ENCODE measurements at places on chromosomes 1 and 21.

GRCh38 chr1:50982611-50983010 lies 12.6 kb downstream of the CDKN2C start:
- DNase-seq: no peak

DNA sequence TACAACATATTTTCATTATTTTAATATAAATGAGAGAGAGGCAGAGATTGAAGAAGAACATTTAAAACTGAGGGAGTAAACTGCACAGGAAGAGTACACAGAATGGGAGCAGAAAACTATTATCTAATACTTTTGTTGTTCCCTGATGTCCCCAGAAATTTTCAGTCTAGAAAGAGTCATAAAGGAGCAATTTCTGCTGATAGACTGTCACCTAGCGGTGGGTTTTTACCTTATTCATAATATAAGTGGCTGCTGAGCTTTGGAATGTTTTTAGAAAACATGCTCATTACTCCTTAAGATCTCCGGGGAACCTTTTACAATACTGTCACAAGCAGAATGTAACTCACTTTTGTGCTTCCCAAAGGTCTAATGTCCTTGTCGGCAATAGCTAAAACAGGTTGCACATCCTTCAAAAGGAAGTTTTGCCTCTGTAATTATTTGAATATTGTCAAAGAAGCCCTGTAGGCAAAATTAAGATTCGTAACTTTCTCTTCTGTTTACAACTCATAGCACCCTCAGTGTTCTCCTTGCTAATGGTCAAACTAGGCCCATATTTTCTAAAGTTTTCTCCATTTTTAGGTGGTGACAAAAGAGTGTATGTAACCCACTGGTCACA lies 4.9 kb upstream of the NPL start:
- DNase-seq: no peak

GRCh38 chr21:24470852-24471251 lies 1136.4 kb downstream of the MRPL39 start:
- no peak for DNase-seq

DNA sequence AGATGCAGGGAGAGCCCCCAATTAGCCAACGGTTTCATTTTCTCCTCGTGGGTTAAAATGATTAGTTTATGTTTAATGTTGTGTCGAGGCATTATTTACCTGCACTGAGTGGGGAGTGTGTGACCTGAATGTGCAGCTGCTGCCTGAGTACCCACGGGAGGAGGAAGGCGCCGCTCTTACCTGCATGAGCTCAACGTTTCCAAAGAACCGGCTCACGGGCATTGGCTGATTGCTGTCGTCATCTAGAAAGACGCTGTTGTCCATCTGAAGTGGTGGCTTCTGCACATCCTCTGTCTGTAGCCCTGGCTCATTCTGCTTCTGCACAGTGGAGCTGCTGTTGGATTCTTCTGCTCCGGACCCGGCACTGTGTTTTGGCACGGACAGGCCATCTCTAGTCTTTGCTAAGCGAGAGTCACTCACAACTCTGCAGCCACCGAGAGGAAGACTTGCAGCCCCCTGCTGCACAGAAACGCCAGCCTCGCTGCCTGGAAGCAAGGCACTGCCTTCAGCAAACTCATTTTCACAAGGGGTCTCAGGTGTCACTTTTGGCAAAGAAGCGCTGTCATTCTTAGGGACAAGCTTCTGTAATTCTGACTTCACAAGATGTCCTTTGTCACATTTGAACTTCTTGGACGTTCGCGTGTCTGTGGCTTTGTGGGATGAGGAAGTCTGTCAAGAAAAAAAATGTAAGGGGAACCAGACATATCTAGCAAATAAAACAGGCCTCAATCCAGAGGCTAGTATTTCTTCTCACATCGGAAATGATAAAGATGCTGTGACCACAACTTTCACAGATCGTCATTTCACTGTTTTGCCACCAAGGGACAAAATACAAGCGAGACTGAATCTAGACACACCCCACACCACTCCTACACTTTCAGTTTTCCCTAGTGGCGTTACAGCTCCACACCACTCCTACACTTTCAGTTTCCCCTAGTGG lies 9.4 kb downstream of the C1orf174 start:
- DNase-seq: no peak

GRCh38 chr1:109218516-109218915 lies 4.8 kb downstream of the SARS1 start:
- DNase-seq: no peak

DNA sequence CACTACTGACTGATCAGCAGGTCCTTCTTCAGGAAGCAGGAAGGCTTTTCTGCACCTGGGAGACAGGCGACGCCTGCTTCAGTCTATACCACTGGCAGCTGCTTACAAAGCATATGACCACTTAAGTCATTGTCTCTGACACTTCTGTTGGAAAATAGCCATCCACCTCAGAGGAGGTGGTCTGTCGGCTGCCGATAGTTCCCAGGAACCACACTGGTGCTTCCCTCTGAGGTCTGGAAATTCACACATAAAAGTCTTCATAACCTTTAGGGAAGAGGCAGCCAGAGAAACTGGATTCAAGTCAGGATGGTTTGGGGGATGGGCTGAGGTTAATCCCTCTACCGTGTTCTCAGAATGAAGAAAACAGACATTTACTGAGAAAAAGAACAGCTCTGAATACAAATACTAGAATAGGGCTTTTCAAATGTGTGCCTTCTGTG lies 15.6 kb upstream of the SRP9 start:
- DNase-seq: no peak

GRCh38 chr1:12305377-12305776 lies 75.5 kb downstream of the VPS13D start:
- DNase-seq: no peak

GRCh38 chr1:196387766-196388165 lies 220.5 kb downstream of the KCNT2 start:
- DNase-seq: no peak

DNA sequence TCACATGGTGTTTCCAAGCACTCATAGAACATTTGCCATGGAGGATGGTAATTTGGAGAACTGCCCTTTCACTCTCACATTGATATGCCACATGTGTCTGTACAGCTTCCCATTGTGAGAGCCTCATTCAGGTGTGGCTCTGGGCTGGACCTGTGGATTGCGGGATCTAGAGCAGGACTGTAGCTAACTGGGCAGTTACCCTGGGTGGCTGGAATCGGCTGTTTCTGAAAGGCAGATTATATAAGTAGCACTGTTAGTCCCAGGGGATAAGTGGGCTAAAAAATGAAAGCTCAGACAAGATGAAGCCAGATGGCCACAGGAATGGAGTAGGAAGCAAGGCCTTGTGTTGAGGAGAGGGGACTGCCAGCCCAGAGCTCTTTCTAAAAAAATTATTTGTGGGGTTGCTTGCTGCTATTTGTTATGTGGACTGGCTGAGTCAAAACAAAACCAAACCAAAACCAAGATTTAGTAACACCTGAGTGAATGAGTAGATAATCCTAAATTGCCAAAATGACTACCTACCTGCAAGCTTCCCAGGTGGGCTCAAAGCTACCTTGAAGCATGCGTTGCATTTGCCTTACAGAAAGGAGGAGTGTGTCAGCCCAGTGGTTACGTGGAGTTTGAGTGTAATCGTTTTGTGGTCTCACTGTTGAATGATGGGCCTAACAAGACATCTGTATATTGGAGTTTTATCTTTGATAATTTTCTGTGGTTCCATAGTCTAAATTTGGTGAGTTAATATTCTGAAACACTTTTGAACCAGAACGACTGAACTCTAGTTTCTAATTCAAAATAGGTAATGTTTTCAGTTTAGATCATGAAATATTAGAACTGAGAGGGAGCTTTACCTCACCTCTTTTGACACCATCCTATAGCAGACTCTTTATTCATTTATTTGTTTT lies 58.0 kb downstream of the SDCCAG8 start:
- DNase-seq: no peak

GRCh38 chr1:26187882-26188281 lies 2.5 kb upstream of the CATSPER4 start:
- no peak for DNase-seq

DNA sequence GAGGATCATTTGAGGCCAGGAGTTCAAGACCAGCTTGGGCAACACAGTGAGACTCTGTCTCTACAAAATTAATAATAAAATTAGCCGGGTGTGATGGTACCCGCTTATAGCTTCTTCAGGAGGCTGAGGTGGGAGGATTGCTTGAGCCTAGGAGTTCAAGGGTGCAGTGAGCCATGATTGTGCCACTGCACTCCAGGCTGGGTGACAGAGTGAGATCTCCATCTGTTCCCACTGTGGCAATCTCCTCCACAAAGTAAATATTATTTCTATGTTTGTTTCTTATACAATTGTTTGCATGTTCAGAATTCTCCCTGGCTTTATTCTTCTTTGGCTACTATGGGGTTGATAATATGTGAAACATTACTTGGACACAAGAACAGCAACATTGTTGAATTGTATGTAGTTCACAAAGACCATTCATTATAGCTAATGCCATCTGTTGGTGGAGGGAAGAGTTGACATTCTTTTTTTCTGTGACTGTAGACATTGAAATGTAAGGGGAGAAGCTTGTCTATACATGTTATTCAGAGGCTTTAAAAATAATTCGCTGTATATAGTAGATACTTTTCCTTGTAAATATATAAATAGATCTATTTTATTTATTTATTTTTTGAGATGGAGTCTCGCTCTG lies 47.8 kb upstream of the SRSF10 start:
- no peak for DNase-seq

DNA sequence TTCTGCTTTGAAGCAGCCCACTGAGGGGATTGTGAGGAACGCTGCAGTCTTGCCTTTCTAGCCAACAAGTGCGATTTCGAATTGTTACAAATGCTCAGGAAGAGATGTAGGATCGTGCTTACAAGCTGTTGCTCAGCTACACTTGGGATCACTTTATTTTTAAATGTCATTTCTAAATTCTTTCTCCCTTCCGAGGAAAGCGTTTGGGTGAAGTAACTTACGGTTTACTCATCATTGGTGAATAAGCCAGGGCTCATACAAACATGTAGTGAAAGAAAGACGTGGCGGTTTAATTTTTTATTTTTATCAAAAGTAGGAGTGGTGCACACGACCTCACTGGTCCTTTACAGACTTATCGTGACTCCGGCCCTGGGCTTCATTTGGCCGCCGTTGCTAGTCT lies 386.6 kb downstream of the KIF26B start:
- no peak for DNase-seq

- no peak for DNase-seq
These were observed 11.4 kb downstream of the DOCK7 start for GRCh38 chr1:62676611-62677356.

DNA sequence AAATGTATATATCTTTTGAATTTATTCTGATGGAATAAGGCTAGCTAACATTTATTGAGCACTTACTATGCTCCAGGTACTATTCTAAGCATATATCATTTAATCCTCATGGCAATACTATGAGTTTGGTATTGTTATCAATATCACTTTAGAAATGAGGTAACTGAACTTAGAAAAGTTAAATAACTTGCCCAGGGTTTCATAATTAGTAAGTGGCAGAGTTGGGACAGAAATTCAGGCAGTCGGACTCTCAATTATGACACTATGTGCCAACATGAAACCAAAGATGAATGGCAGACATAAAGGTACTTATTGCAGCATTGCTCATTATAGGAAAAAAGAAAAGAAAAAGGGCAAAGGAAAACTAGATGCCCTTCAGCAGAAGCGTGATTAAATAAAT lies 48.2 kb downstream of the RAB3GAP2 start:
- no peak for DNase-seq

GRCh38 chr1:77688939-77689338 lies 6.5 kb upstream of the ZZZ3 start:
- DNase-seq: no peak

DNA sequence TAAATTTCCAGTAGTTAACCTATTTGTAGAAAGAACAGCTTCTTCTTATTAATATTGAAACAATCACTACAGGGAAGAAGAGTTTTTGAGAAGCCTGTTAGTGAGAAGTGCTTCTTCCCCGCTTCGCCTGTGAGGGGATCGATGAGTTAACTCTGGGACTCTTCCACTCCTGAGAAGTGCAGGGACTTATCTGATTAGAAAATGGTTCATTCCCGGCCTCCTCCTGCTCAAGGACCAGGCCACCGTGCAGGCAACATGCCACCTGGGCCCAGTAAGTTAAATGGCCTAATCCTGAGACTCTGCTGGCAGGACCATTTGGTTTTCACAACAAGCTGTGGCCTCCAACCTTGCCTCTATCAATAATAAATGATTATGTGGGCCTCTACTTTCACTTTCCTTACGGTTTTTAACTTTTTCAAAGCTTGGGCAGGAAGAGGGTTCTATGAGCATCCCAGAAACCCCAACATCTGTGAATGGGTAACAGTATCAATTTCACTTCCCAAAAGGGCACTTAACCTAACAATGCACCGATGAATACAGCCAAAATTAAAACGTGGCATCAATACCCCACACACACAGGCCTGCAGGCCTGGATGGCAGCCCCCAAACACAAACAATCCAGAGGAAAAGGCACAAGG lies 33.1 kb downstream of the SIPA1L2 start:
- no peak for DNase-seq

- DNase-seq: no peak
These were observed 66.4 kb upstream of the LPGAT1 start for GRCh38 chr1:211896958-211897357.

DNA sequence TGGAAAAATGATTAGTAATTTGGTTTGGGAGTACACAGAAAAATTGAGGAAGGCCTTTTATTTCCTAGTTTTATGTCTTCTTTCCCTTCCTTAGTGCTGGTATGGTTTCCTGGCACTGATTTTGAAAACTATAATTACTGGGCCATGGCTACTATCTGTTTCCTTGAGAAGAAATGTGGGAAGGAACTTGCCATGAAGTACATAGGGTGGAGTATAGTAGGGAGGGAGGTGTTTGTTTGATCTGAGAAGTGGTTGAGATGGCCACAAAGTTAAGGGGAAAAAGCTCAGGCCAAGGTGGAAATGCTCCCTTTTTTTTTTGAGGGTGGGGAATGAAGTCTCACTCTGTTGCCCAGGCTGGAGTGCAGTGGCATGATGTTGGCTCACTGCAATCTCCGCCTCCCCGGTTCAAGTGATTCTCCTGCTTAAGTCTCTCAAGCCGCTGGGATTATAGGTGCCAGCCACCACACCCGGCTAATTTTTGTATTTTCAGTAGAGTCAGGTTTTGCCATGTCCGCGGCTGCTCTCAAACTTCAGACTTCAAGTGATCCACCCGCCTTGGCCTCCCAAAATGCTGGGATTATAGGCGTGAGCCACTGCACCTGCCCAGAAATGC lies 11.3 kb downstream of the HJV start:
- no peak for DNase-seq

DNA sequence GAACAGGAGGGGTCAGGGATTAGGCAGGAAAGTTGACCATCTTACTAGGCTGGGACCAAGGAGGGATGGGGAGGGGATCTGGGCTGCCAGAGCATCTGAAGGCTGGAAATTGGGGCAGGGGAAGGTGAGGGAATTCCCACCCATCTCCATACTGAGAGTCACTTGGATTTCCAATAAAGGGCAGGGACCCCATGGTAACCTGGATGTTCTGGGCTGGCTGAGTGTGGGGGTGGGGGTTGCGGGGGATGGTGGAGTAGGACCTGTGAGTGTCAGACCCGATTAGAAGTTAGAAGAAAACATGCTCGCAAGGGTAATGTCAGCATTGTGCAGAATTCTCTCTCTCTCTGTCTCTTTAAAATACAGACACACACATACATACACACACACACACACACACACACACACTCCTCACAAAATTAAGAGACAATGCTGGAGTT lies 40.0 kb upstream of the EPS15 start:
- no peak for DNase-seq

Measured in nucleus accumbens (tissue), 56 donors.